ENCODE measurements at places on chromosomes 4 and X.

GRCh38 chrX:42079968-42080367, 156.6 kb upstream of the CASK start:
- DNase-seq = no peak

- DNase-seq = no peak
Measured at GRCh38 chr4:152307669-152308068, 228.2 kb downstream of the FBXW7 start.

GRCh38 chr4:142278171-142278570, 567.9 kb downstream of the INPP4B start:
- no peak for DNase-seq

GRCh38 chrX:43909141-43909540, 26.9 kb upstream of the MAOB start:
- no peak for DNase-seq

DNA sequence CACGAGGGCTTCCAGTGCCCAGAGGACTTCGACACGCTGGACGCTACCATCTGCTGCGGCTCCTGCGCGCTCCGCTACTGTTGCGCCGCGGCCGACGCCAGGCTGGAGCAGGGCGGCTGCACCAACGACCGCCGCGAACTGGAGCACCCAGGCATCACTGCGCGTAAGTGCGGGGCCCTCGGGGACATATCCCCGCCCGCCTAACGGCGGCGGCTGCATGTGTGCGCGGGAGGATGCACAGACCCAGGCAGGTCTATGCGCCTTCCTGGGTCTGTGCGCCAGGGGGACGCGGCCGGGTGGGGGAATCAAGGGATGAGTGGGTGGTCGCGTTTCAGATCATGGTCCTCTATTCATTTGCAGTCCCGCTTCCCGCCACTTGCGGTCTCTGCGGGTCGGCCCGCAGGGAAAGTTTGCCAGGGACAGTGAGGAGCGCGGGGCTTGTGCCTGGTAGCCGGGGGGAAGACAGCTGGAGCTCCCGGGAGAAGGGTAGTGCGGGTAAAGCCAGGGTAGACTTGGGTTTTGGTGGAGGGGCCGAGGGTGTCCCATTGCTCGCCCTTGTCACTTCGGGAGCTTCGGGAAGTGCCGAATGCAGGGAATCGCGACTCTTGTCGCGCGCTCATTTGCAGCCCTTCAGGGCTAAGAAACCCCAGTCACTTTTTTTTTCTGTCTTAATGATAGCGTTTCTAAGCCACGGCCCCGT, 1.0 kb downstream of the SHISA3 start:
- peak; percentile 55 for DNase-seq

DNA sequence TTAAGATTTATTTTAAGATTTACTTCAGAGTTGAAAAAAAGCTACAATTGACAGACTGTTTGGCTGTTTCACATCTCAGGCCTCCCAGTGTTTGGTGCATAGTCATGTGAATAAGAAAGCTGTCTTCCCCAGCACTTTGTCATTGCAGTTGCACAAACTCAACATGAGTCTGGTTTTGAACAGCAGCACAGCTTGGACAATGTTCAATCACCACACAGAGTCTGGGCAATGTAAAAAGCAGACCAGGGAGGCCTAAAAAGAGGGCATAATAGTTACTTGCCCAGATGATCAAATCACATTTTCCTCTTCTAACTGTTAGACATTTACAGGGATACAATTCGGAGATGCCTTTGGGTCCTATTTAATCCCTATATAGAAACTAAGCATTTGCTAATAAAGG, 1055.0 kb downstream of the RPA4 start:
- DNase-seq = no peak

GRCh38 chr4:75637176-75637575, 6.8 kb upstream of the CDKL2 start:
- no peak for DNase-seq

DNA sequence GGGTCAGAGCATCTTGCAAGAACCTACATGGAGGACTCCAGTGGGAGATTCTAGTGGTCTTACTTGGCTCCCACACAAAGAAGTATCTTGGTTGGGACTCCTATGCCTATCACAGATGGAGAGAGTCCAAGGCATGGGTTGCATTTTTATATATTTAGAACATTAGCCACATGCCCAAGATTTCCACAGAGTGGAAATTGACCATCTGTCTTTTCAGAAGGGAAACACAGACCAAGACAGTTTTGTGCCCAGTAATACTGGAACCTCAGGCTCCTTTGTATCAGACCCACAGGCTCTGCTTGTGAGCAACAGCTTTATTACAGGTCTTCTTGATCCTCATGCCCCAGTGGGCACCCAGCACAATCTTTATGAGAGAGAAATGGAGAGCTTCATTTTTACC, 43.6 kb downstream of the PAGE2 start:
- DNase-seq = no peak

DNA sequence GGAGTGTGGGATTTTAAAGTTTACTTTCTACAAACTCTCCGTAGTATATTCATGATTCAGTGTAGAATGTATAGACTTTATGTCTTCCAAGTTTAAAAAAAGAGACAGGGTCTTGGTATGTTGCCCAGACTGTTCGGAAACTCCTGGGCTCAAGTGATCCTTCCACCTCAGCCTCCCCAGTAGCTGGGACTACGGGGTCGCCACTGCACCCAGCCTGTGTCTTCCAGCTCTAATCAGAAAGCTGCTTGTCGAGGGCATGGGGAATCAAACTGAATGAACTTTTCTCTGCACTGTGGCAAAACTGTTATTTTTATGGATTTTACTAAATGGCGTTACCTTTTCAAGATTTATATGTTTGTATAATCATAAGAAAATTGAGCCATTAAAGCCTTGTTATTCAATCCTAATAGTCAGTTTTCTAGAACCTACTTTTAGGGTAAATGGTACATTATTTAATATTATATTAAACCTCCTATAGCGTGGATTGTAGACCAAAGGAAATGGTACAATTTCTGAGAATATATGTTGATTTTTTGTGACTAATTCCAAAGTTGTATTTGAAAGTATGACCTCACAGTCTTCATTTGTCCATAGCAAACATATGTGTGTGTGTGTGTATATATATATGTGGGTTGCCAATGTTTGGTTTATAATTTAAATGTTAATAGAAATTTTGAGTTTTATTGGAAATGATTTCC, 1.1 kb downstream of the BLOC1S4 start:
- DNase-seq = no peak

DNA sequence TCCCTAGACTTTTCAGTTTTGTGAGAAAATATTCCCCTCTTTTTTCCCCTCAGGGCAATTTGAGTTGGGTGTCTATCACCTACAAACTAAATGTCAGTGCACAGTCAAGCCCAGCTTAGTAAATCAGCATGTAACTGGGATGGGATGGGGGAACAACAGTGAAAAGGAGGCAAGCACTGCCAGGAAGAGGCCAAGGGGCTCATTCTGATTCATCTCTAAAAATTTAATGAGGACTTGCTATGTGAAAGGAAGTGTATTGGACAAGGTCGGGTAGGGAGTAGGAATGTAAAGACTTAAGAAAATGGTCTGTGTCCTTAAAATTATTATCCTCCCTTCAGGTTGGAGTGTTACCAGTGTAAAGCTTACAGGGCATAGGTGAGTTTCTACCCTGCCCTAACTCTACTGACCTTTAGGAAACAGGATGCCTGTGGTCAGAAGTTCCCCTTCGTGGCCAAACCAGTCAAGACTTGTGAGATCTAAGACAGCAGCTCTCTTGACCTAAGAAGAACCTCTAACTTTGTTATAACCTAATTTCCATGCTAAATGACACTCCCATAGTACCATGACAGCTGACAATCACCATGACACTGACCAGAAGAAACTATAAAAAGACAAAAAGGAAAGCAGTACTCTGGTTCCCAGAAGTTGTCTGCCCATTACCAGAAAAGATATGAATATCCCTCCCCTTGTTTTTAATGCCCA, 194.4 kb upstream of the LDB2 start:
- no peak for DNase-seq

- no peak for DNase-seq
Measured at GRCh38 chr4:158219623-158220022, 9.3 kb downstream of the TMEM144 start.

- no peak for DNase-seq
Measured at GRCh38 chr4:123421227-123421936, 24.8 kb downstream of the SPRY1 start.

DNA sequence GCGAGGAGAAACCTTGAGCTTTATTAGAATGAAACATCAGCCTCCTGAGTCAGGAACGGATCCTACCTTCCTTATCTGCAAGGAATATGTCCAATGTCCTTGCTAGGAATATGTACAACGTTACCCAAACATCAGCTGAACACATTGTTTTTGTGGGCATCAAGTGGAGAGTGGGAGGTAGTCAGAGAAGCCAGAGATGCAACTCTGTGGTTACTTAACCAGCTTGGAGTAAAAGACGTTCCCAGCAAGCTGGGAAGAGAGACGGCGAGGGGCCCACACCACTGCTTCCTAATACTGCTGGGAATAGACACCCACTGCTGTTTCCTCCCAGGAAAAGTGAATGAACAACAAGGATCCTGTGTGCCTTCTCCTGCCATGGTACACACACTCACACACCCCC, 74.4 kb upstream of the PLAC1 start:
- DNase-seq = no peak

DNA sequence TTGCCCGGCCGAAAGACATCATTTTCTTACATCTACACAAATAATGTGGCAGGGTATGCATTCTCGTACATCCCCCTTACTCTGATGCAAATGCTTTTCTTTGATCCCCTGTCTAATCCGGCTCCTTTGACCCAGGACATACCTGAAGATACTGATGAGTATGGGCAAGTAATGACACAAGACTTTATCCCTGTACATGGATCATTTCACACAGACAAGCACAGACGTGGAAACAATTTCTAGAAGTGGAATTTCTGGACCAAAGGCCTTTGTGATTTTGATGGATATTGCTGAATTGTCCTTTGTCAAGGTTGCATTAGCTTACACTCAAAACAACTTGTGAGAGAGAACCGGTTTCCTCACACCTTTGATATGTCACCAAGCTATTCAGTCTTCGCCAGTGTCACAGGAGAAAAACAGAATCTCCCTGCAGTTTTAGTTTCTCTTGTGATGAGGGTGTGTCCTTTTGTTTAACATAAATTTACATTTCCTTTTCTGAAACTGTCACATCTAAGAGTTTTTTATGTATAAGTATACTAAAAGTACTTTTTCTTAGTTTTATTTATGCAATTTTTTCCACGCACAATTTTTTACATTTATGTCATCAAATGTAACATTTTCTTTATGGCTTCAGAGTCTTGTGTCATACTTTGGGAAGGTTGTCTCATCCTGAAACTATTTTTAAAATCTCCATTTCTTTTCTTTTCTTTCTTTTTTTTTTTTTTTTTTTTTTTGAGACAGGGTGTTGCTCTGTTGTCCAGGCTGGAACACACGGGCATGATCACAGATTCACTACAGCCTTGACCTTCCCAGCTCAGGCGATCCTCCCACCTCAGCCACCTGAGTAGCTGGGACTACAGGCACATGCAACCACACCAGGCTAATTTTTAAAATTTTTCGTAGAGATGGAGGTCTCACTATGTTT, 25.2 kb downstream of the RWDD4 start:
- DNase-seq = no peak

GRCh38 chr4:22130741-22131140, 182.2 kb upstream of the KCNIP4 start:
- no peak for DNase-seq

DNA sequence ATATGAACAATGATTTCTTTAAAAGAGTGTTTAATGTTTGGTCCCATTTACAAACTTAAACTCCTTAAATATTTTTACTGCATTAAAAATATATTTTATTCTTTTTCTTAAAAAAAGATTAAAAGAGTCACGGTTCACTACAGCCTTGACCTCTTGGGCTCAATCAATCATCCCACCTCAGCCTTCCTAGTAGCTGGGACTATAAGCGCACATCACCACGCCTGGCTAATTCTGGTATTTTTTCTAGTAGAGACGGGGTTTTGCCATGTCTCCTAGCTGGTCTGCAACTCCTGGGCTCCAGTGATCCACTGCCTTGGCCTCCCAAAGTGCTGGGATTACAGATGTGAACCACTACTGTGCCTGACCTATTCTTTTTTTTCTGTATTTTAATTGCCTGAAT, 104.7 kb upstream of the TLR2 start:
- no peak for DNase-seq

DNA sequence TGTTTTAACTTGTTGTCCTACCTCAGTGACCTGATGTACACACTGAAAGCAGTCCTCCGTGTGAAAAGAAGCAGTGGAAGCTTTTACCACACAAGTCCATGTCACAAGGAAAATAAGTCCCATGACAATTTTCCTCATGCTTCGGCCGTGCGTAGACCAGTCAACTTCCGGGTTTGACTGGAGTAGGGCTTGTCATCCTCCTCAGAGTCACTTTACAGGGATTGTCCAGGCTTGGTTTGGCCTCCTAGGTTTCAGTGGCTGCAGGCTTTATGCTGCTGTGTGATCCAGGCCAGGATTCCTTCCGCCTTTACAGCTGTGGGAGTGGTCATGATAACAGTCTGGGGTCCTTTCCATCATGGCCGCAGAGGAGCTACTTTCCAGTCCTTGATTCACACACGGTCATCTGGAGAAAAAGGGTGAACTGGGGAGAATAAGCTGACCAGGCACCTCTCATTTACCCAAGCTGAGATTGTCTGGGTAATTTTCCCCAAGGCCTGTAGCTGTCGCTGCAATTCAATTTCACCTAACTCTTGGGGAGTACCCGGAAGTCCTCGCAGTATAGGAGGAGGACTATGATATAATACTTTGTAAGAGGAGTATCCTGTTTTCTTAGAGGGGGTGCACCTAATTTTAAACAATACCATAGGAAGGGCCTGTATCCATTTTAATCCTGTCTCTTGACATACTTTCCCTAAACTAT, 206.1 kb upstream of the KLF8 start:
- no peak for DNase-seq

- no peak for DNase-seq
Measured at GRCh38 chr4:173174594-173175012, 6.0 kb downstream of the GALNT7 start.

DNA sequence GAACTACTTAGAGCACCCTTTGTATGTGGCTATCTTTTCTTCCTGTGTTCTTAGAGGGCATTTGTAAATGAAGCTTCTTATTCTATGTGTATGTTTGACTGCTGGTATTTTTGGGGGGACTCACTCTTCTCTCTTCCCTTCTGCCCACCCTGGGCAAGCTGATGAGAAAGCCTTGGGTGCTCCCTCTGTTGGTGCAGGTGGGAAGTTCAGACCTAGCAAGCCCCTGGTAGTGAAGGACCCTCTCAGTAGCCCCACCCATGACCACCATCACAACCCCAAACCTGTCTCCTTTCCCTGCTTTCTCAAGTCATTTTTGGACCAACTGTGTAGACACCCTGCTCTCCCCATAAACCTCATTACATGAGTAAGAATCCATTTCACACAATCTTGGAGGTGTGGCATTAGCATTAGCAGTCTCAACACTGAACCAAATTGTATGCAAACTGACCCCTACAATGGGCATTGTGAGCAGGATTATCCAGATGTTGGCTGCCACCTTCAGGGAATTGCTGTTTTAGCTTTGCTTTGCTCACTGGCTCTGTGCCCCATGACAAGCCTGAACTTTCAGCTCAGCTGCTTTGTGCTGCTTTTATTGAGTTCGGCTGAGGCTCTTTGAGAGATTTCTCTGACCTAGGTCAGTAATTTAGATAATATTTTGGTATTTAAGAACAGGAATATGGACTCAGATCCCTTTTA, 27.9 kb downstream of the TRIM61 start:
- DNase-seq = no peak

All from activated naive CD8-positive, alpha-beta T cell treated with anti-CD3 and anti-CD28 coated beads, Interleukin-2, amount 10 ng/mL, durations not matched to agents 7 days and 5 days (primary cell).